SK-N-SH (cell line): ENCODE measurements at places on chromosomes 3 and 15. TPM values are rescaled to one million over a fixed set of nuclear protein-coding genes. Genes with fewer than 3 reads are reported as not detected.

PAQR5 gene
- polyA plus RNA-seq, result 3.9 and 4.3 TPM in 2 replicates

DNA sequence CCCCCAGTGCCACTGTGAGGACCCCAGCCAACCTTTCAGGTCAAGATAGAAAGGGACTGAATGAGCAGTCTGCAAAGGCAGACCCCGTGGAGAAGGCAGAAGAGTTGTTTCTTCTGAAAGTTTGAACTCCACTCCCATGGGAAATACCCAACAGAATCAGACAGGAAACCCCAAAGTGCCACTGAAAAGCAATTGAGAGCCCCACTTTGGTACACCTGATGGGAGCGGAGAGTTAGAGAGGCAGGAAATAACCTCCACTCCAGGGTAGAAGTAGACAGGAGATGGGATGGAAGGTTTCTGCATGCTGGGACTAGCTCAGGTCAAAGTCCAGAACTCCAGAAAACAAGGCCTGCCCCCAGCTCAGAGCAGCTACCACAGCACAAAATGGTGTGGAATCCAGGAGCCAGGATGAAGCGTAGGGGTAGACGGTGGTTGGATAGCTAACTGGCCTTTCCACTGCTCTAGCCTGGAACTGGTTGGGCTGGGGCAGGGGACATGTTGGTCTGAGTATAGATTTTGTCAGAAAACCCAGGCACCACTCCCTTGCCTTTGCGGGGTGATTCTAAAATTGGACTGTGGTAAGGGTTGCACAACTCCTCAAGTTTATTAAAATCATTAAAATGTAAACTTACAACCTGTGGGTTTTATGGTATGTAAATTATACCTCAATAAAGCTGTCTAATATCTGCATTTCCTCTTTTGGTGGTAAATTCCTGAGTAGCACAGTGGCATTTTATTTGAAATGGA, 1.9 kb upstream of the RAB43 start:
- DNase-seq, result no peak

DNA sequence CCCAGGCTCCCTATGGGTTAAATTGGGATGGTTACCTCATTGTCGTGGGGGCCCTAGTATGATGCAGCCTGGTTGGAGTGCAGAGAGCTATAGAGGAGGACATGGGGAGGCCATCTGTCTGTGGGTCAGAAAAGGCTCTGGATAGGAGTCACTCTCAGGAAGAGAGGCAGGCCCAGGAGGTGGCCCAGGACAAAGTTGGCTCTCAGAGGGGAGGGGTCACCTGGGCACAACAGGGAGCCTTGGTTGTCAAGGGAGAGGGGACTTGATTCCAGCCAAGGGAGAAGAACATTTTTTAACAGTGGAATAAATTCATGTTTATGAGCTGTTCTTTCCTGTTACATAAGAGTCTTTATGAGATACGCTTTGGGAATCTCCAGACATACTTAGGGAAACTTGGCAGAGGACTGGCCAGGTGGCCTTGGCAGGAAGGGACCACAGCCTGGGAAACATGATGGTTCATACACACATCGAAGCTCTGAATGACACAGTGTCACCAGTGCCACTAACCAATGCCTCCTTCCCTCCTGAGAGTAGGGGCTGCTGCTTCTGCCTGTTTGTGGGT, 27.5 kb upstream of the LCTL start:
- DNase-seq, result no peak

DNA sequence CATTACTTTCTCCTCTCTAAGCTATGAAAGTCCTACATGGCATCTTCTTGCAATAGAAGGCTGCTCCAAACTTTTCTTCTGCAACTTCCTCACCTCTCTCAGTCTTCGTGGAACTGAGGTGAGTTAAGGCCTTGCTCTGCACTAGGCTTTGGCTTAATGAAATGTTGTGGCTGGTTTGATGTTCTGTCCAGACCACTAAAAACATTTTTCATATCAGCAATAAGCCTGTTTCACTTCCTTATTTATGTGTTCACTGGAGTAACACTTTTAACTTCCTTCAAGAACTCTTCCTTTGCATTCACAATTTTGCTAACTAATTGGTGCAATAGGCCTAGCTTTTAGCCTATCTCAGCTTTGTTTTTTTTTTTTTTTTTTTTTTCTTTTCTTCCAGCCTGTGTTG, 335.3 kb upstream of the NECTIN3 start:
- DNase-seq, result no peak

DNA sequence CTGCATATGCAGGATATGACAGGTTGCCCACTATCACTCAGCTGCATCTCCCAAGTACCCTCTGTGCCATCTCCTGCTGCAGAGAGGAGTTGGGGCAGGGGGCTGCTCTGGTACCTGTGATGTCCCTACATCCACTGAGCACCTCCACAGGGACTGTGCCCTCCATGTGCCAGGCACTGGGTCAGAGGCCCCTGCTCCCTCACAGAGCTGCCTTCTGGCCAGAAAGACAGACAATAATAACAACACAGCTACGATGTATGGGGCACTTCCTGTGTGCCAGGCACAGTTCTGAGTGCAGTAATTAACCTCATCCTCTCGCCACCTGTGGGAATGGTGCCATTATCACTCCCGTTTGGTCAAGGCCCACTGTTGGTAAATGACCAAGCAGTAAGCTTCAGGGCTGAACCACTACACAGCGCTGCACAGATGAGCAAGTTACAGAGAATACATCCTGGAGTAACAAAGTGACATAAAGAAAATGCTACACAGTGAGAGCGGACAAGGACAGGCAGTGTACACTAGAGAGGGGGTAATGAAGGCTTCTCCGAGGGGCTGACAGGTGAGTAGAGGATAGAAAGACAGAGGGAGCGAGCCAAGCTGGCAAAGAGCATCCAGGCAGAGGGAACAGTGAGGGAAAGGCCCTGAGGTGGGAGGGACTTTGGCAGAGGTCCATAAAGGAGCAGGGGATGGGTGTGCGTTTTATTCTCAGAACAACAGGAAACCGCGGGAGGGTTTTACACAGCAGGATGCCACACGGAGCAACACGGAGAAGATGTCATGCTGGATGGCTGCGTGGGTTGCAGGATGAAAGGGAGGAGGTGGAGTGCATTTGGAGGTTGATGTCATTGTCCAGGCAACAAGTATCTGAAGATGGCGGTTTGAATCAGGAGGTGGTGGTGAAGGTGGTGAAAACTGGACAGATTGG, 13.6 kb downstream of the WNT7A start:
- DNase-seq, result no peak

DNA sequence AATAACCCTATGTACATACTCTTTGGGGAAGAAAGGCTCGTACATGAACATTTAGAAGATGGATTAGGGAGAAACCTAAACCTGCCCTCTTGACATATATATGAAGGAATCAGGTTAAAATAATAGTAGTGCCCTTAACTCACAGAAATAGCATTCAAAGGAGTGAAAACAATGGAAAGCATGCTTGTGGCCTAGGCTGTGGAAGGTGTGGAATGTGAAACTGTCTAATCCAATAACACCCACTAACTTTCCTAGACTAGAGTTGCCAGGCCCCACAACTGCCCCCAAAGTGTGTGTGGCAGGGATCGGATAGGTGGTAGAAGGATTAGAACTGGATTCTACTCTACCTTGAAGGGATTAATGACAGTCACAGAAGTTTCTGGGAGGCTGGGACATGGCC, 317.4 kb upstream of the LRRFIP2 start:
- no peak for DNase-seq

ZDHHC19 gene
- polyA plus RNA-seq, result not detected in 2 replicates

SIDT1 gene
- polyA plus RNA-seq, result 0.02 and 0.03 TPM in 2 replicates

DNA sequence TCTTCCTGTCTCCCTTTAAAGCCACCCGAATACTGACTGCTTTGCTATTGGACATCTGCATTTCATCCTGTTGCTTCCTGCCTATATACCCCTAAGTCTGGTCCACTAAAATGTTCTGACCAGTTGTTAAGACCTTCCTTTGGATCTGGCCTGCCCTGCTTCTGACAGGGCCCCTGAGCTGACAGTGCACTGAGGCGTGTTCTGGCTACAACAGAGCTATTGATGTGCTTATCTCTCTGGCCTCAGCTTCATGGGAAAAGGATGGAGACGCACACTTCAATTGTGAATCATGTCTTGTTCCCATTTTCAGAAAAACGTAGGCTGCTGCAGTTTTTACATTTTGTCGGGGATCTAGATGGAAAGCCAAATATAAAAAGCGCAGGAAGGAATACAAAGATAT, 7.1 kb upstream of the P3H2 start:
- DNase-seq, result no peak

DNA sequence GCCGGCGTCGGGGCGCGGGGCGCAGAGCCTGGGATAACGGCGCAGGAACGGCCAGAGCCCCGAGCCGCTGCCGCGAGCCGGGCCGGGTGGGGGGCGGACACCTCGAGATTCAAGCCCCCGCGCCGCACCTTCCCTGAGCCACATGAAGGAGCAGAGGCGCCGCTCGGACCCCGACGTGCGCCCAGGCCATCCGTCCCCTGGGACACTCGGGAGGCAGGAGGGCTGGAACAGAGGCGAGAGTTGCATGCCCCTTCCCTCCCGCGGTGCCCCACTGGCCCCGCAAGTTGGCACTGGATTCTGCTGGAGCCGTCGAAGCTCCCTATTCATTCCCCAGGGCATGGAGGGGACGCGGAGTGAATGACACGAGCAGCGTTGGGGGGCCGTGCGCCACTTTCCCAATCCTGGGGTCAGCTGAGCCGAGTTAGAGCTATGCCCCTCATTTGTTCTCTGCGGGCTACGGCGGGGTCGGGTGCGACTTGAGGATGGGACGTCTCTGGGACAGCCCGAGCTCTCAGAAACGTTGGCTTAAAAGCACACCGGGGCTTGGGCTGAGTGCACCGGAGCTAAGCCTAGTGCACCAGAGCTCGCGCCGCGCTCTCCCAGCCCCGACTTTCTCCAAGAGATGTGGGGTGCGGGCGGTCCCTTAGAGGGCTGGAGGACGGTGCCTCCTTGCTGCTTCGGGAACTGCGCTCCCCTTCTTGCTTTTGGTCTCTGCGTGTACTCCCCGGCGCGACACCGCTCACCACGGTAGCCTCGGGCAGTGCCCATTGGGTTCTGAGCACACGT, 588 bp downstream of the SLC6A1 start:
- DNase-seq, result no peak

TMEM40 gene
- polyA plus RNA-seq, result 0.05 and 0.11 TPM in 2 replicates

DNA sequence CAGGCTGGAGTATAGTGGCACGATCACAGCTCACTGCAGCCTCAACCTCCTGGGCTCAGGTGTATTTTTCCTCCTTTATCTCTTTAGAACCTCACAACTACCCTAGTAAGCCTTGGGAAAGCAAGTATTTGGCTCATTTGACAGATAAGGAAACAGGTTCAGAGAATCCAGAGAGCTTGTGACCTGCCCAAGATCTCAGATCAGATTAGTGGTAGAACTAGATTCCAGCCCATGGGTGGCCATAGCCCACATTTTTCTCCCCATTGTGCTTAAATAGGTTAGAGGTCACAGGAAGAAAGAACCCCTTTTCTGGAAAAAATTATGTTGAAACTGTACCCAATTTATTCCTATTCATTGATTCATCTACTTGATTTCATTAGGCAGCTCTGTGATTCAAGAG, 64.3 kb downstream of the TSC22D2 start:
- DNase-seq, result no peak

- DNase-seq, result no peak
Measured at GRCh38 chr3:72694398-72694797, 153.8 kb downstream of the SHQ1 start.

DNA sequence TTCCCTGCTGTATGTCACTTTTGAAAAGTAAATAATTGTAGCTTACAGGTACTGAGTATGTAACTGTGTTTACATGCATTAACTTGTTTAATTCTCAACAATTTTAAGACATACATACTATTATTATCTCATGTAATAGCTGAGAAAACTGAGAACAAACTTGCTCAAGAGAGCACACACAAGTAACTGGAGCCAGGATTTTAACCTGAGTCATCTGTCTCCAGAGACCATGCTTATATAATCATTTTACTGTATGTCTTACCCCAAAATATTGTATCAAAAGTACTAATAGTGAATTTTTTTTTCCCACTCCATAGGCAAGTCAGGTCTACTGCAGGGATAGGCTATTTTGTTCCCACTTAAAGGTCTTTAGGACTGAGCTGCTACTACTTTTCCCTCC, 95.4 kb downstream of the FEZF2 start:
- DNase-seq, result no peak

DNA sequence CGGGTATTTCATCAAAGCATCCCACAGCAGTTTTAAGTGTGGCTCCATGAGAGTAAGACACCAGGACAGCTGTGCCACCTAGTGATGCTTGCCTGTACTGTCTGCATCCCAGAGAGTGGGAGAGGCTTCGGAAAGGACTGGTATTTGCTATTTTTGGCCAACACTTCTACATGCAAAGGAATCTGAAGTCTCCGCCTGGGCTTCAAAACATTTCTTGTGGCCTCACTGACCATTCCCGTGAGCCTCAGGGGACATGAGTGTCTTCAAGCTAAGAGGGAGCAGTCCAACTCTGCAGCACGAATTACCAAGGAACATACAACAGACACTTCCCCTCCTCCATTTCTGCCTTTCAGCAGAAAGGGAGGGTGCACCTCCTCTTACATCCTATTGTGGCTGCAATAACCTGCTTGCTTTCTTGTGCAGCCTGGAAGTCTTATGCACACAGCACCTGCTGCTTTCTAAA, 177.5 kb downstream of the RORA start:
- DNase-seq, result peak; percentile 61

GRCh38 chr15:99504823-99505551, 60.8 kb upstream of the MEF2A start:
- no peak for DNase-seq
